ENCODE measurements at places on chromosomes 1 and 21. TPM values are rescaled to one million over a fixed set of nuclear protein-coding genes. Genes with fewer than 3 reads are reported as not detected.

DCDC2B gene
- not detected for total RNA-seq

WNT4 gene
- total RNA-seq, result 1.4 TPM

MAP3K6 gene
- 16.9 TPM for total RNA-seq

AADACL4 gene
- not detected for total RNA-seq

KRTAP10-2 gene
- total RNA-seq, result not detected

MRPL24 gene
- total RNA-seq, result 29.1 TPM

IRF2BP2 gene
- total RNA-seq, result 109 TPM

HLX gene
- total RNA-seq, result 8.5 TPM

AXDND1 gene
- total RNA-seq, result not detected

CNIH3 gene
- 0.98 TPM for total RNA-seq

LCE7A gene
- total RNA-seq, result not detected

VCAM1 gene
- 15.0 TPM for total RNA-seq

DYNLT4 gene
- total RNA-seq, result not detected

SLC9C2 gene
- total RNA-seq, result not detected

ATAD3C gene
- not detected for total RNA-seq

HPCAL4 gene
- not detected for total RNA-seq

NMNAT1 gene
- total RNA-seq, result 12.7 TPM

LCE6A gene
- not detected for total RNA-seq

MPL gene
- total RNA-seq, result 0.10 TPM

CLCA2 gene
- 0.10 TPM for total RNA-seq

Measured in vein endothelial cell (primary cell).